ENCODE measurements at places on chromosomes 6 and 20.
A peak's percentile ranks its signal among the peaks of the same experiment; 100 is the strongest.

DNA sequence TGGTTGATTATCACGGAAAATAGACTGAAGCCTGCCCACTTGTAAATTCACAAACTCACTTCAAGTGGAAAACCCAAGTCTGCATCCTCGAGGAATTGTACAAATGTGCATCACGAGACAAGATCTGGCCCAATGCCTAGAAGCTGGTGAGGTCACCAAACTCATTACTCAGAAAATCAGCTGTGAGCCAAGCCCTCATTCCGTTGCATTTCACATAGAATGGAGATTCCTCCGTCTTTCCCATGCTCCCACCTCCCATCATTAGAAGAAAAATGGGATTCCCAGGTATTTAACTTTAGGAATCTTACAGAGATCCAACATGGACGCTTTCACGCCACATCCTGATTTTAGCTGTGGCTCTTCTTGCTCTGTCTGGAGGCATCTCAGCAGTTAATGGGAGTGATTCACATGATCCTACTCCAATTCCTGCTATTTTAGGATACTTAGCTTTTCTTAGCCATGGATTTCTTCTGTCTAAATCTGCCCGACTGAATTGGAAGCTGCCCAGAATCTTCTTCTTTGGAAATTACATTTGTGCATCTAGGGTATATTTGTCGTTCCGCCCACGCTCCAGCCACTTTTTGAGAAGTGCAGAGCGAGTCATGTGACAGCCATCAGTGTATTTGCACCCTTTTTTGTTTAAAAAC lies 68.7 kb upstream of the STMND1 start:
- peak; percentile 85 for ATAC-seq

- no peak for ATAC-seq
Measured at GRCh38 chr6:25944688-25945574, 14.4 kb upstream of the SLC17A2 start.

DNA sequence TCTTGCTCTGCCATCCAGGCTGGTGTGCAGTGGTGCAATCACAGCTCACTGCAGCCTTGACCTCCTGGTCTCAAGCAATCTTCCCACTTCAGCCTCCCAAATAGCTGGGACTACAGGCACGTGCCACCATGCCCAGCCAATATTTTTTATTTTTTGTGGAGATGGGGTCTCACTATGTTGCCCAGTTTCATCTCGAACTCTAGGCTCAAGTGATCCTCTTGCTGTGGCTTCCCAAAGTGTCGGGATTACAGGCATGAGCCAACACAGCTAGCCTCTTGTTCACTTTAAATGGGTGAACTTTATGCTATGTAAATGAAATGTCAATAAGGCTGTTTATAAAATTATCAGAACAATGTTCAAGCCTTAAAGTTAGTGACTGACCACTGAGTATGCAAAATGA lies 37.1 kb downstream of the SAMD3 start:
- ATAC-seq: no peak

DNA sequence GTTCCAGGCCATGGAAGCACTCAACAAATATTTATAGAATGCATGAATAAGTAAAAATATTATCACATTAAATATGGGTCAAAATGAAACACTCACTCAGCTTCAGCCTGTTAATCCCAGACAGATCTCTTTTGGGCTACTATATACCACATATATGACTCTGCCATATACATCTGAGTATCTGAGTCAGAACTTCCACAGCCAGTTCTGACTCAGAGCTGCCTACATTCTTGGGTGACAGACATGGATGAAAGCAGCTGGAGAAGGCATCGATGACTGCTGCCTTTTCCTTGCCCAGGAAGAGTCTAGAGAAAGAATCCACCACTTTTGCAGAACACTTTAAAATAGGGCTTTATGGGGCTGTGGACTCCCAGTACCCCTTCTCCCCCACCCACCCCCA lies 11.5 kb upstream of the PDYN start:
- ATAC-seq: no peak

GRCh38 chr6:109381061-109381746 lies 1.1 kb downstream of the CD164 start:
- ATAC-seq: no peak

DNA sequence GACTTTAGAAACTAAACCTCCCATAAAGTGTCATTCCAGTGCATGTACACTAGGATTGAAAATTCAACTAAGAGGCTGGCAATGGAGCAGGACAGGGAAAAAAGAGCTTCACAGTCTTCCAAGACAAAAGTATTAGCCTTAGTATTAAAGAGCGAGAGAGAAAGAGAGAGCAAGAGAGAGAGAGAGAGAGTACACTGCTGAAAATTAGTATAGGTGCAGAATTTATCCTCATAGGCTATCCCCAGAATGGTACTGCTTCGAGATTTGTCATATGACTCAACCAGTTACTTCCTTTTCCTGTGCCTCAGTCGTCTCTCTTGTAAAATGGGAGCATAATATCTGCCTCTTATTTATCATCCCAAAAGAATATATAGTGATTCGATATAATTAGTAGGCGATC lies 543.2 kb upstream of the JARID2 start:
- ATAC-seq: no peak

DNA sequence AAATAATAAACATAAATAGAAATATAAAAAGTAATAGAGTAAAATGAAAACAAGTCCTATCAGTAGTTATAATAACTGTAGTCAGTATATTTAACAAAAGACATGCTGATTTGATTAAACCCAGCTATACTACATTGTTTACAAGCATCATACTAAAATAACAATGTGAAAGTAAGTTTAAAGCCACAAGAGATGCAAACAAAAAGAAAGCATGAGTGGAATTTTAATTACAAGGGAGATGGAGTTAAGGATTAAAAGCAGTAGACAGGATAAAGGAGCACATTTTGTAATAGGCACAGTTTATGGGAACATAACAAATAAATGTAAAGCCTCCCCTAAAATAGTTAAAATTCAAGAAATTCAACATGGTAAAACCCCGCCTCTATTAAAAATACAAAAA lies 41.5 kb downstream of the SENP6 start:
- ATAC-seq: no peak
